H7 (cell line): ENCODE measurements at places on chromosomes 6 and 20.

- peak; percentile 96 for DNase-seq
Observed at GRCh38 chr20:63740627-63741353, 1.2 kb downstream of the SLC2A4RG start.

DNA sequence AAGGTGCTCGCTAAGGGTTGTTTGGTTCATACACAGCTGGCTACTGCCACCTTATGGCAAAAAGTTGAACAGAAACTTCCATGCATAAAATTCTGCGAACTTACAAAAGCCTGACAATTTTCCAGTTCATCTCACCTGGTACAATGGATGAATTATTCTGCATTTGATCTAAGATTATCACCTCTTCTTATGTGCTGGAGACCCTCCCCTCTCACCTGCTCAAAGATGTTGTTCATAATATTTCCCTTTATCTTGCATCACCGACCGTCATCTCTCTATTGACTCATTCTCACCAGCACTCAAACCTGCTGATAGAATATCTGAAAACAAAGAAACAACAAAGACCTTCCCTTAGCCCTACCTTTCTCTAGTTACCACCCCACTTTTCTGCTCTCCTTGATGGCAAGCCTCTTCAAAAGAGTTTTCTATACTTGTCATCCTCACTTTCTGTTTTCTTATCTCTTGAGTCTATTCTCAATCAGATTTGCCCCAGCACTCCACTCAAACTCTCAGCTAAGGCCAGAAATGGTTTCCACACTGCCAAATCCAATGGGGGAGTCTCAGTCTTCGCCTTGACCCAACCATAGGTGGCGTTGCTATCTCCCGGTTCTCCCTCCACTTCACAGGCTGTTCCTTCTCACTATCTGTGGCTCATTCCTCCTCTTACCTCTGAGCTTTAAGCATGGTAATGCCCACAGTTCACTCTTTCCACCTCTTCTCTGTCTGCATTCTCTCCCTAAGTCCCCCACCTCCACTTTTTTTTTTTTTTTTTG is 25.8 kb downstream of the SNRNP48 start:
- peak; percentile 43 for DNase-seq

DNA sequence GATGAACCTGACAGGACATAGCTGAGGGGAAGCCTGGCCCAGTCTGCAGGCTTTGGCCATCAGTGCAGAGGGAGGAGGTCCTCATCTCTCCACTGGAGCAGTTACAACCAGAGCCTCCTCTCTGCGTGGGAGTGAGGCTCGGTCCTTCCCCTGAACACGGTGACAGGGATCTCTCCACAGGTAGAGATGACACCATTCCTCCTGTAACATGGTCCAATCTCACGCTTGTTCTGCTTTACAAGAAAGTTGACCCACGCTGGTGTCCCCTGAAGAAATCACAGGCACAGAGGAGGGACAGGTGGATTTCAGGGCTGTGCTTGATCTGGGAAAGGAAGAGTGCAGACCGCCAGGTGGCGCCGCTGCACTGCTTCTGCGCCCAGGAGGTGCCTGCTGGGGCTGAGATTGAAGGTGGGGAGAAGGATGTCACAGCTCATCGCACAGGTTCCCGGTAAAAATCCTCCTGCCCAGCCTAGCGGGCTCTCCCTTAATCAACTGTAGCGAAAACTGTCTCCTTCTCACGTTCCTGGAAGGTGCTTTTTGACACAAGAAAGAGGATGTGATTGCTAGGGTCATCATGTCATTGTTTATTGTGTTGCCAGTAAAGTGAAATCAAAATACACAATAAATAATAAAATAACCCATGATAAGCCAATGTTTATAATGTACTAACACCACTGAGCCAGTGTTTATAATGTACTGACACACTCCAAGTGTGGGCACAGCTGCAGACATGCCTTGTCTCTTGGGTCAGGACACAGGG is 20.4 kb downstream of the HLA-G start:
- DNase-seq: peak; percentile 87

- no peak for DNase-seq
Observed at GRCh38 chr6:155538708-155539390, 83.2 kb upstream of the NOX3 start.

DNA sequence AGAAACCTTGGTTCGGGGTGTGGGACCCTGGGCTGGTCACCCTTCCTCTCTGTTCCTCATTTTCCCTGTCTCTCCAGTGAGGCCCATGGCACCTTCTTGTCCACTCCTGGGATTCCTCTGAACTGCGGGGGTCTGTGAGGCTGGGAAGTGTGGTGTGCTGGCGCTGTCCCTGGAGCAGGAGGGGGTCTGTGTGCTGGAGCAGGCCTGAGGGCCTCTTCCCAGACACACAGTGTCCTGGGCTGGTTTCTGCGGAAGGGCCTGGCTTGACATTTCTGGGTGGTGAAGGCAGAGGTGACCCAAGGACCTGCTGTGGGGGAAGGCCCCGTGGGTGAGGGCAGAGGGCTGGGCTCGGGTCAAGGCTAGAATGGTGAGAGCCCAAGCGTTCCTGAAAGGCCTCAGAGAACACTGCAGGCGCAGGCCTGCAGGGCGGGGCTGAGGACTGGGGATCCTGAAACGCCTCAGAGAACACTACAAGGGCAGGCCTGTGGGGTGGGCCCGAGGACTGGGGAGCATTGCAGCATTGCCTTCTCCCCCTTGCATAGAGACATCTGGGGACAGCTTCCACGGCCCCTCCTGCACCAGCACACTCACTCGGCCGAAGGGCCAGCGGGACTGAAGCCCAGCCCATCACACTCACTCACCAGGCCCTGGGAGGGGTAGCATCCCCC is 10.6 kb upstream of the BAK1 start:
- DNase-seq: peak; percentile 82

- DNase-seq: peak; percentile 18
Observed at GRCh38 chr6:154154389-154154967, 115.4 kb downstream of the OPRM1 start.

GRCh38 chr6:34836008-34836407 is 44.1 kb downstream of the BLTP3A start:
- no peak for DNase-seq

GRCh38 chr6:72842140-72842539 is 220.3 kb downstream of the KCNQ5 start:
- DNase-seq: no peak

DNA sequence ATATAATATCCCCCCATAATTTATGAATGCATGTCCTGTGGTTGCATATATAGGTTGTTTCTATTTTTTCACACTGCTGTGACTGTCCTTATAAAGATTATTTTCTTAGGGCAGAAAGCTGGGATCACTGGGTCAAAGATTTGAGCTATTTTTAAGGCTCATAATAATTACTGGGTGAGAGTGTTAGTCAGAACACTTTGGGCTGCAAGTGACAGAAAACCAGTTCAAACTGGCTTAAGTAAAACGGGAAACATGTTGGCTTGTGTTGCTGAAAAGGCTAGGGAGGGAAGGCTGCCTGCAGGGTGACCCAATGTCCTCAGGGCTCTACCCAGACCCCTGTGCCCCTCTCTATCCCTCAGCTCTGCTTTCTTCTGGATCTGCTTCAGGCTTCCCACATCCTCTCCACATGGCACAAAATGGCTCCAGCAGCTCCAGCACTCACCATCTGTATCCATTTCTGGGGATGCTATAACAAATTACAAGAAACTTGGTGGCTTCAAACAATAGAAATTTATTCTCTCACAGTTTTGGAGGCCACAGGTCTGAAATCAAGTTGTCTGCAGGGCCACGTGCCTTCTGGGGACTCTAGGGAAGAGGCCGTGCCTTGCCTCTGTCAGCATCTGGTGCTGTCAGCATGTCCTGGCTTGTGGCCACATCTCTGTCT is 33.1 kb upstream of the MLN start:
- DNase-seq: no peak

DNA sequence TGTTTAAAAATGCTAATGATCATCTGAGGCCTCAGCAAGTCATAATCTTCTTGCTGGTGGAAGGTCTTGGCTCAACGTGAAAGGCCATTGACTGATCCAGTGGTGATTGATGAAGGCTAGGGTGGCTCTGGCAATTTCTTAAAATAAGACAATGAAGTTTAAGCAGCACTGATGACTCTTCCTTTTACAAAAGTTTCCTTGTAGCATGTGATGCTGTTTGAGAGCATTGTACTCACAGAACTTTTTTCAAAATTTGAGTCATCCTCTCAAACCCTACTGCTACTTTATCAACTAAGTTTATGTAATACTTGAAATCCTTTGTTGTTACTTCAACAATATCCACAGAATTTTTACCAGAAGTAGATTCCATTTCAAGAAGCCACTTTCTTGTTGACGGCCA is 382.3 kb downstream of the ESR1 start:
- no peak for DNase-seq

DNA sequence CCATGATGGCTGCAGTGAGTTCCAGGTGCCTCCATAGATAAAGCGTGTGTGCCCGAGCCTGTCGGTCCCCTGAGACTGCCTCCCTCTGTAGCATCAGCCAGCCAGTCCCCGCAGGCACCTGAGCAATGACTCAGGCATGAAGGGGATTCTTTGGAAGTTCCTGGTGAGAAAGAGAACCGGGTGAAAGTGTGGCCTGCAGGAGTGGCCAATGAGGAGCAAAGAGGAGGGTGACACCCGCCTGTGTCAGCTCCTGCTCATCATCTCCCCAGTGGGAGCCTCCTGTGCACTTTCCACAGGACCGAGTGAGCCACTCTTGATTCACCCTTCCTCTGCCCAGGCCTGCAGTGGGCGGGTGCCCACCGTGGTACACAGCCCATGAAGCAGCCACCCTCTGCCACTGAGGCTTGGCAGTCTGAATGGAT is 71.2 kb upstream of the PTPN1 start:
- no peak for DNase-seq

- peak; percentile 45 for DNase-seq
Observed at GRCh38 chr6:27795697-27796494, 116.3 kb downstream of the OR2B2 start.

GRCh38 chr6:108383981-108384380 is 89.1 kb downstream of the AFG1L start:
- DNase-seq: no peak

GRCh38 chr6:117483004-117483644 is 650 bp downstream of the DCBLD1 start:
- DNase-seq: peak; percentile 76

GRCh38 chr20:46145713-46146112 is 27.6 kb downstream of the CD40 start:
- DNase-seq: peak; percentile 78

DNA sequence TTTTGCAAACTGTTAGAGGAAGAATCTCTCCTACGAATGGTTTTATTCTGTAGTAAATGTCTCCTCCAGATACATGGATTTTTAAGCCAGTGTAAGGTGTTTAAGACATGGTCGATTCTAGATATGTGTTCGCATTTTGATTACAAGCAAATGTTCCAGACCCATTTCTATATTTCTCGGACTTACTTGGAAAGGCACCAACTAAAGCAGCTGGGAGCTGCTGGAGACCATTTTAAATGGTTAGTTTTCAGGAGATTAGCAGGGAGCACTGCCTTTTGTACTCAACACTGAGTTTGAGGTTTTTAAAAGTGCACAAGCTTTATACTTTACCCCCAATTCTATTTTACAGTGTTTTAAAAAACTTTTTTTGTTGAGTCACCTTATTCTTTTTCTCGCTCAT is 857.0 kb downstream of the KIF16B start:
- DNase-seq: no peak

DNA sequence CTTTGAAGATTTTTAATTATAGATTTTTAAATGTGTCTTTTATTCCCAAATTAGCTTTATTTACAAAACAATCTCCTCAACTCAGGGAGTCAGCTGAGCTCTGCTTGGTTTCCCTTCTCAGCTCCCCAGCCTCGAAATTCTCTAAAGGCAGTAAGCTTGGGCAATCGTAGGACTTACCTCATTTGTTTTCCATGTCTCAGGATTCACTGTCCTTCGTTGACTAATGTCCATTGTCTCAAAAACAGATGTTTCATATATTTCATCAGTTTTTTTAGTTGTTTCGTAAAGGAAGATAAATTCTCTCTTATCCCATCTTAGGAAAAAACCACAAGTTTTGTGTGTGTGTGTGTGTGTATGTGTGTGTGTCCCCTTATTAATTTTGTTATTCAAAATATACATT is 102.2 kb upstream of the ADGRF1 start:
- peak; percentile 18 for DNase-seq

- DNase-seq: no peak
Observed at GRCh38 chr6:130624046-130624445, 203.2 kb upstream of the SMLR1 start.

- no peak for DNase-seq
Observed at GRCh38 chr6:31580438-31580740, 1.8 kb downstream of the LTB start.

DNA sequence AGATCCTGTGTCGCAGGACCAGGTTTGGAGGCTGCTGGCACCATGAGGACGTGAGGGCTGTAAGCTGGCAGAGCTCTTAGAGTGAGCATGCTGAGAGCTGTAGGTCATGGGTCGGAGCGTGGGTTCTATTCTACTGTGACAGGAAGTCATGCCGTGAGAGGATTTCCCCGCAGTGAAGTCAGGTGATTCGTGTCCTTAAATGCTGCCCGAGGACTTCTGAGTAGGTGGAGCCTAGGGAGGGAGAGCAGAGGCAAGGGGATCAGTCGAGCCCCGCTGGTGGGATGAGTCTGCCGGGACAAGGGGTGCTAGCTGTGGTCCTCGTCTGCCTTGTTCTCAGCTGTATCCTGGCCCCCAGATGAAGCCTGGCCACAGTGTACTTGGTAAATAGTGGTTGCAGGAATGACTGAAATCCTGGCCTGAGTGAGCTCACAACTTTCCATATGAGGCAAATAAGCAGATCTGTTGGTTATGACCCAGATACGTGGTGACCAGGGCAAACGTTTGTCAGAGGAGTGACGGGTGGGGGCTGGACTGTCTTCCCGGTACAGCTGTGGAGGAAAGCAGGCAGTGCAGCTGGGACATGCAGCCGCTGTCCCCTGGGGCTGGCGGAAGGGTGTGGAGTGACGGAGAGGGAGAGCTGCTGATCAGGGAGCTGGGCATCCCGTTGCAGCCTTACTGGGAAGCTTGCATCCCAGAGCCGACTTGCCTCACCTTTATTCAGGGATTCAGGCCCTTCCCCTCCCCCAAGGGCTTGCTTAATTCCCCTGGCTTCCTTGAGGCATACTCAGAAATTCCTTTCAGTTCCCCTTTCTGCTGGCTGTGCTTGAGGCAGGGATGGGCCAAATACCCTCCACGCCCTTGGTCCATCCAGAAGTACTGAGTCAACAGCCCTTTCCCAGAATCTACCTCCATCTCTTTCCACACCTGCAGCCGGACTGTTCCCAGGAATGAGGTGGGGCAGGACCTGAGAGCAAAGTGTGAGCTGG is 250.9 kb upstream of the RREB1 start:
- DNase-seq: peak; percentile 73

- no peak for DNase-seq
Observed at GRCh38 chr20:44501448-44501847, 20.4 kb downstream of the SERINC3 start.

DNA sequence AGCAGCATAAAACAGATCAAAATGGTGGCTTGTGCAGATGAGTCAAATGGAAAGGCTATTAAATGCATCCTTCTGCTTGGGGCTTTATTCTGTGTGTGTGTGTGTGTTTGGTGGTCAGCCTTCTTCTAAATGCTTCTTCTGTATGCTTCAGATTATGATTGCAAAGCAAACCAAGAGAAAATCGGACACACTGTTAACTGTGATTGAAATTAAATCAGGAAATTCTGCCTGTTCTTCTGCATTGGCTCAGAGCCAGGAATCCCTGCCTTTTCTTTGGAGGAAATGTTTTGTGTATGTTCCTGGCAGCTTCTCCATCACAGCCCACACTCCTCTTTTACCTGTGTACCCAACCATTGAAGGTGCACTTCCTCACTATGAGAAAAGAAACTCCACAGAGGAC is 22.3 kb upstream of the PDE10A start:
- DNase-seq: no peak

- DNase-seq: no peak
Observed at GRCh38 chr6:16712931-16713484, 48.3 kb downstream of the ATXN1 start.

GRCh38 chr20:35463455-35464300 is 8.3 kb downstream of the CEP250 start:
- peak; percentile 80 for DNase-seq

GRCh38 chr6:100084316-100084990 is 90.4 kb upstream of the MCHR2 start:
- DNase-seq: no peak
